ENCODE measurements at places on chromosomes 16 and 17.

GRCh38 chr16:84749815-84750214, 50.0 kb downstream of the USP10 start:
- DNase-seq = no peak

GRCh38 chr16:24151482-24151939, 104.6 kb upstream of the CACNG3 start:
- DNase-seq = peak; percentile 60

DNA sequence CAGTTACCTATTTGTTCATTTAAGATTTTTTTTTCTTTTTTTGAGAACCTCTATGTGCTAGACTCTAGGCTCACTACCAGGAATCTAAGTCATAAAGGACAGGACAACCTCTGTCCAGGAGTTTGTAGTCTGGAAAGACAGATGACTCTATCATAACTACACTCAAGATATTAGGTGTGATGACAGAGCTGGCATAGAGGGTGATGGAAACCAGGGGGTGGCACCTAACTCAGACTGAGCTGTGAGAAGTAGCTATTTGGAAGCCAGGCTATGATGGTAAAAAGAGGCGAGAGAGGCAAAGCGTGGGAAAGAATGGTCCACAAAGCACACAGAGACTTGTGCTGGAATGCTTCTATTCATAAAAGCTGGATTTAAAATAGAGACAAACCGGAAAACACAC, 372.3 kb downstream of the SEC14L1 start:
- DNase-seq = no peak

DNA sequence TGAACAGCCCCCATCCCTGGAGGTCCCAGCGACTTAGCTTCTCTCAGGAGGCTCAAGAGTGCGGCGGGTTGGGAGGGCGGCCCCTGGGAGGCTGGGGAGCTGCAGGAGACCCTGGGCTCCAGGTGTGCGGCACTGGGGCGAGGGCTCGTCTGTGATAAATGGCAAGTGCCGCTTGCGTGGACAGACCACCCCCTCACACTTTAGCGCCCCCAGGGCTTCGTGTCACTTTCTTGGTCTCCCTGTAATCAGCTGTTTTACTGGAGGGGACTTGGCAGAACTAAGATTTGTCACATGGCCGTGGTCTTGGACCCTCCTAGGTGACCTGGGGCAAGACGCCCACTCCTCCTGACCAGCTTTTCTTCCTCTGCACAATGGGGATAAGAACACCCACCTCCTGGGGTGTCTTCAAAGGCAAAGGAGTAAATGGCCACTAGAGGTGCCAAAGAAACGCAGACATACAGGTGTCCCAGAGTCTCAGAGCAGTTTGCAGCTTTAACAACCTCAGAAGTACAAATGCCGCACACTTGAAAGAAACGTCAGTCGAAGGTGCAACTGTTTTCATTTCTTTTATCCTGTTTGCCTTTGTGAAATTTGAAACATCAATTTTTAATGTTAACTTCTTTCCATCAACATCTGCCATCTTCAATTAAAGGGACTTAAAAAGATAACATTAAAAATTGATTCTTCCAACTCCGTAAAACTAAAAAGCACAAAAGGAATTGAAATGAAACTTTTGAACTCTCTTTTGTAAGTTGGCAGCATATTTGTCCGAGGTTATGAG, 946 bp downstream of the OSGIN1 start:
- no peak for DNase-seq

- no peak for DNase-seq
Measured at GRCh38 chr16:12458591-12459358, 344.9 kb downstream of the CPPED1 start.
